Heart right ventricle (tissue), 16 donors: ENCODE measurements at places on chromosomes 12 and 14. TPM values are rescaled to one million over a fixed set of nuclear protein-coding genes. Genes with fewer than 3 reads are reported as not detected.

GRCh38 chr12:76186131-76186906 lies 101.8 kb upstream of the NAP1L1 start:
- H3K4me3 ChIP-seq = no peak overlapping the region
- no peak for DNase-seq
- no peaks in the 10 kb centered on the region for H3K4me1 ChIP-seq
- H3K36me3 ChIP-seq = no peaks in the 10 kb centered on the region
- no peaks in the 10 kb centered on the region for H3K27me3 ChIP-seq

The CLEC7A gene
- total RNA-seq = 5.3 TPM

DNA sequence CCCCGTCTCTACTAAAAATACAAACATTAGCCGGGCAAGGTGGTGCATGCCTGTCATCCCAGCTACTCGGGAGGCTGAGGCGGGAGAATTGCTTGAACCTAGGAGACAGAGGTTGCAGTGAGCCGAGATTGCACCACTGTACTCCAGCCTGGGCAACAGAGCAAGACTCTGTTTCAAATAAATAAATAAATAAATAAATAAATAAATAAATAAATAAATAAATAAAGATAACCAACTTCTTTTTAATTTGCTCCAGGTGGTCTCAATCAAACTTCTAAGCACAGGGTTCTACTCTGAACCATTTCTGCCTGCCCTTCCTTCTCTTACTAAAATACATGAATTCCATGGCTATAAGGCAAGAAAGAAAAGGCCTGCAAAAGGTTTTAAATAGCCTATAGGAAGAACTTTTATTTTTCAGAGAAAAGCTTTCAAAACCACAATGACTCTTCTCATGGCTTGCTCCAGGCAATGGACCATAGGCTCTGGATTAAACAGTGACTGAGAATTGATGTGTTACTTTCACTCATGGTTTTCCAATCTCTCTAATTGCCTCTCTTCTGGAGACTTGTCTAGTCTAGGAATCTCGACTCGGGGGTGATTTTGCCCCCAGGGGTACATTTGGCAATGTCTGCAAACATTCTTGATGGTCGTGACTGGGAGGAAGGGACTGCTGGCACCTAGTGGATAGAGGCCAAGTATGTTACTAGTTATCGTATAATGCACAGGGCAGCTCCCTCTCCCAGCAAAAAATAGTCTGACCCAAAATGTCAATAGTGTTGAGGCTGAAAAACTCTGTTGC lies 14.4 kb downstream of the IGF1 start:
- no peaks in the 10 kb centered on the region for H3K36me3 ChIP-seq
- H3K4me1 ChIP-seq = no peaks in the 10 kb centered on the region
- no peak for DNase-seq
- H3K27ac ChIP-seq = no peak overlapping the region
- H3K27me3 ChIP-seq = no peaks in the 10 kb centered on the region
- no peak overlapping the region for H3K4me3 ChIP-seq

GRCh38 chr12:54249489-54249888 lies 30.4 kb downstream of the CBX5 start:
- H3K27me3 ChIP-seq = no peaks in the 10 kb centered on the region
- no peak for DNase-seq
- peaks cover 17% of the 10 kb centered on the region for H3K4me1 ChIP-seq
- H3K27ac ChIP-seq = no peak overlapping the region

DNA sequence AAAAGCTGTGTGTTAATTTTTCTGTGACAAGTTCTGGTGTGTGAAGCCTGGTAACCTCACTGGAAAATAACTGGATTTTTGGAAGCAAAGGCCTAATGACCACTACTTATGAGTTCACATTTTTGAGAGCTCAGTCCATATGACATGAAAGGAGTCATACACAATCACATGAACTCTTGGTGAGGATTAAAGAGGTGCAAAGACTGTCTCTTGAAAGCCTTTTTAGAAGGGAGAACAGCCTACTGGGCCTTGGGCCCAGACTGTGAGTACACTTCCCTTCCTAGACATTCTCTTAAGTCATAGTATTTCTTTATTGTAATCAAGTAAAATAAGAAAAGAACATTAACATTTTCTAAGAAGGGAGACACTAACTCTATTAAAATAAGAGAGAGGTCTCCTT lies 176.1 kb downstream of the BCAT1 start:
- no peak overlapping the region for H3K27ac ChIP-seq
- no peaks in the 10 kb centered on the region for H3K27me3 ChIP-seq
- DNase-seq = no peak

DNA sequence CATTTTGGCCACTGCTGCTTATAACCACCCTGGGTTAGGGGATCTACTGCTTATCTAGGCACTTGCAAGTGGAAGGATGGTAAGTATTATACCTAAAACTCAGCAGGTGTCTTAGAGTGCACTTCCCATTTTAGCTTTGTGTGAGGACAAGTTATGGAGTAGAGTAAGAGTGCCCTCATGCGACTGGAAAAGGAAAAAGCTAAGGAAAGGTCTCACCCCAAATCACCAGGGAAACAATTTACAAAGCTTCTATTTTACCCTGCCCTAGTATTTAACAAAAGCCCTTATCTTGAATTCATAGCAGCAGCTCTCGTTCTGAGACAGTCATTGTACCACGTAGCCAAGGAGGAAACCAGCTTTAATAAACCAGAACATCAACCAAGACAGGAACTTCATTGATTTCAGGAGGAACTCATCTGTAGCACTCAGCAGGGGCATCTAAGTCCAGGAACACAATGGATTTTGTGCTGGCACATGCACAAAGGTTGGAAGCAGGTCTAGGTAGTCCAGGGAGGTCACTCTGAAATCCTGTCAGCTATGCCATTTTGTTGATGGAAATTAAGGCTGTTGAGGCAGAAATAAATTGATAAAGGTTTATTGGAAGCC lies 2.9 kb downstream of the RDH12 start:
- H3K27ac ChIP-seq = no peak overlapping the region
- no peaks in the 10 kb centered on the region for H3K4me1 ChIP-seq
- H3K36me3 ChIP-seq = no peaks in the 10 kb centered on the region
- no peaks in the 10 kb centered on the region for H3K27me3 ChIP-seq
- no peak for DNase-seq

DNA sequence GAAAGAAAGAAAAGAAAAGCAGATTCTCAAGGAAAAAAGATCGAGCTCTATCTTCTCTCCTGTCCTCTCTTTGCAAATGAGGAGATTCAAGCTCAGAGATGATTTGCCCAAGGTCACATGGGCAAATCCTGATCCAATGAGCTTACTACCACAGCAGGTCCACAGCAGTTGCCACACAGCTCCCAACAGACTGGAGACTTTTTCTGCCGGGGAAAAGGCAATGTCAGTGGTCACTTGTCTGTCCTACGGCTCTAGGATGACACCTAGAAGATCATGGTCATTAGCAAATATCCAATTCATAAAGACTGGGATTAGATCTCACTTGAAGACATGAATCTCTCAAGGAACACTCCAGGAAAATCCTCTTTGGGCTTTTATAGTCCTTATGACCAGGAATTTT lies 58.8 kb downstream of the TTC7B start:
- H3K27me3 ChIP-seq = no peaks in the 10 kb centered on the region
- H3K36me3 ChIP-seq = no peaks in the 10 kb centered on the region
- no peak overlapping the region for H3K4me3 ChIP-seq
- H3K27ac ChIP-seq = no peak overlapping the region
- peaks cover 23% of the 10 kb centered on the region for H3K4me1 ChIP-seq

GRCh38 chr12:53829130-53829819 lies 77.5 kb upstream of the CISTR start:
- no peak overlapping the region for H3K27ac ChIP-seq
- H3K27me3 ChIP-seq = no peaks in the 10 kb centered on the region
- H3K4me1 ChIP-seq = no peaks in the 10 kb centered on the region
- no peak for DNase-seq
- no peaks in the 10 kb centered on the region for H3K36me3 ChIP-seq

- no peak overlapping the region for H3K27ac ChIP-seq
- H3K27me3 ChIP-seq = no peaks in the 10 kb centered on the region
- H3K4me1 ChIP-seq = peaks cover 19% of the 10 kb centered on the region
These were observed 39.4 kb downstream of the USP15 start for GRCh38 chr12:62299617-62300016.

GRCh38 chr14:40218282-40218941 lies 786.2 kb upstream of the FBXO33 start:
- H3K4me1 ChIP-seq = no peaks in the 10 kb centered on the region
- no peak overlapping the region for H3K27ac ChIP-seq
- H3K27me3 ChIP-seq = no peaks in the 10 kb centered on the region
- no peaks in the 10 kb centered on the region for H3K36me3 ChIP-seq
- no peak for DNase-seq

DNA sequence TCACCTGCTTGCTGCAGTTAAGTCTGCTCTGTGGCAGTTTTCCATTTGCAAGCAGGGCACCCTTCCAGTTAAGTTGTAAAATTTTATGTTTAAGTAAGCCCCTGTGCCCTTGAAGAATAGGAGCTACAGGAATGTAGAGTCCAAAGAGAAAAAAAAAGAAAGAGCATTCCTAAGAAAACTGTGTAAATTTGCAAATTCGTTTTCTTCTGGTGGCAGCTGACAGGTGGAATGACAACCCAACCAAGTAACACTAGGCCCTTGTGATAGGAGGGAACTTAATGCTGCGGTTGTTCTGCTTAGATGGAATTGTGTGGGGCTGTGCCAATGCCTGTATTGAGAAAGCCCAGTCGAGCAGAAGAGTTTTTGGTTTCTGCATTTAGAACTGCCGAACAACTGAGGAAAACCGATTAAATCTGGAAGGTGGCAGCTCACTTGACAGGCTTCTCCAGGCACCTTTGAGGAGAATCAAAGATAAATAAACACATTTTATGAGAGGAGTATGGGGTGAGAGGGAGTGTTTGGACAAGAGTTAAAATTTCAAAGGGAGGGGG lies 280.0 kb downstream of the RAD51B start:
- H3K4me3 ChIP-seq = no peak overlapping the region
- no peak overlapping the region for H3K27ac ChIP-seq
- DNase-seq = no peak

DNA sequence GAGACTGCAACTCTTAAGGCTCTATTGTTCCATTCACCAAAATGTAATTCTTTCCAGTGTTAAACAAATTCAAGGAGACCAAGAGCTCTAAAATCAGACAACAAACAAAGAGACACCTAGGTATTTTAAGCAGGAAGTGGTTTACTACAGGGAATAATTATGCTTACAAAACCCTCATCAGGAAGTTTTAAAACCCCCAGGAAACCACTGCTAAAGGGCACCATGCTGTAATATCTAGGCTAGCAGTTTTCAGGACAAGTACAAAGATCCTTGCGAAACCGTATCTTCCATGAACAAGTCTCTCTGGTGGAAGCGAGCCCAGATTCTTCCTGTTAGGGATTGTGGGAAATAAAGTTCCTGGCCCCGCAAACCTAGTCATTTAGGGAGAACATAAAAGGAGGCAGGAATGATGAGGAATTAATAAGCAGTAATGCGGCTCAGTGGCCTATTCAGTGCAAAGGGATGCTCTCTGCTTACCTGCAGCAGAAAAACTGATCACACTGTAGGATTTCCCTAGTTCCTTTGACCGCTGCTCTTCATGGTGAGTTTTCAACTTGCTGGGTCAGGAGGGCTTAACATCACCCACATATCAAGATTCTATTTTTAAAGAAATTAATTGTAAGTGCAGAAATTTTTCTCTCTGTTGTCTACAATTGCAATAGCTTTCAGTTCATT lies 42.8 kb downstream of the ACSM4 start:
- H3K4me3 ChIP-seq = no peak overlapping the region
- DNase-seq = no peak
- H3K4me1 ChIP-seq = no peaks in the 10 kb centered on the region
- no peaks in the 10 kb centered on the region for H3K36me3 ChIP-seq

The VDR gene
- 0.08 TPM for total RNA-seq

DNA sequence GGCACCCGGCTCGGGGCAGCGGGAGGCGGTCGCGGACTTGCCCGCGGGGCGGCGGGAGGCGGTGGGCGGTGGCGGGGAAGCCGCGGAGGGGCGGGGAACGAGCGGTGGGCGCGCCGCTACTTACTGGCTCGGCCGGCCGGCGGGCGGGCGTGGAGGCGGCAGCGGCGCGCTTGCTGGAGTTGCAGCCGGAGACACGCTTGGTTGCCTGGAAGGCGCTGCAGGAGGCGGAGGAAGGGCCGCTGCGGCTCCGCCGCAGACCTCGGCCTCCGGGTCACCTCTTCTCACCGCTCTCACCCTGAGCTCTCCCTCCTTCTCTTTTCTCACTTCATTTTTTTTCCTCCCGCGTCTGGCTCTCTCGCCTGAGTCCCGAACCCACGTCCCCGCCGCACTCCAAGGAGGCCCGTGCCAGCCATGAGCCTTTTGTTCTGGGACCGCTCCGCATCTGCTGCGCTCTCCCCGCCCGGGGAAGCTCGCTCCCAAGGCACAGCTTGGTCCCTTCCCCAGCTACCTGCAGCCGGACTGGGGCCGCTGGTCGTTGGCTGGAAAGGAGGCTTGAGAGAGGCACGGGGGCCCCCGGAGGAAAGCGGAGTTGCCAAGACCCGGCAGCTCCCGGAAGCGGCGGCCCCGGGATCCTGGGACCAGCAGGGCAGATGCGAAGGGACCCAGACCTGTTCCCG lies 592 bp upstream of the KCNK10 start:
- H3K4me3 ChIP-seq = peak overlapping the region; percentile 44
- peaks cover 11% of the 10 kb centered on the region for H3K4me1 ChIP-seq
- no peaks in the 10 kb centered on the region for H3K36me3 ChIP-seq
- H3K27me3 ChIP-seq = peaks cover 6% of the 10 kb centered on the region

The PTPRO gene
- 2.0 TPM for total RNA-seq

DNA sequence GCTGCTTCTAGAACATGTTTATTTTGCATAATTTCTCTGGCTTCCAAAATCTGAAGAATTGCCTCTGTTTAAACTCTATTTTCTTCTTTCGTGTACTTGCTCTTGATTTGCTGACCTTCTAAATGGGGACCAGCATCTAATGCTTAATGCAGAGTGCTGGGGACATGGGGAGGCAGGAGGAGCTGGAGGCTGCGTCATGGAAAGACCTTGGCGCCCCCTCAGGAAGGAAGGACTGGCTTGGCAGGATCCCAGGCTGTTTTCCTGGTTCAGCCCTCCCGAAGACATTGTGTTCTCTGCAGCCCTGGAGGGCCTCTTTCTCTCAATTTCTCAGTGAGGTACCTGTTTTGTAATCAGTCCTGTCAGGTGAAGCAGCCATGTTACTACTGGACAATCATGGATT lies 5.5 kb downstream of the PRKCH start:
- H3K27me3 ChIP-seq = peaks cover 5% of the 10 kb centered on the region
- H3K4me1 ChIP-seq = no peaks in the 10 kb centered on the region
- H3K36me3 ChIP-seq = no peaks in the 10 kb centered on the region
- peak; percentile 90 for DNase-seq
- H3K4me3 ChIP-seq = peak overlapping the region; percentile 21

DNA sequence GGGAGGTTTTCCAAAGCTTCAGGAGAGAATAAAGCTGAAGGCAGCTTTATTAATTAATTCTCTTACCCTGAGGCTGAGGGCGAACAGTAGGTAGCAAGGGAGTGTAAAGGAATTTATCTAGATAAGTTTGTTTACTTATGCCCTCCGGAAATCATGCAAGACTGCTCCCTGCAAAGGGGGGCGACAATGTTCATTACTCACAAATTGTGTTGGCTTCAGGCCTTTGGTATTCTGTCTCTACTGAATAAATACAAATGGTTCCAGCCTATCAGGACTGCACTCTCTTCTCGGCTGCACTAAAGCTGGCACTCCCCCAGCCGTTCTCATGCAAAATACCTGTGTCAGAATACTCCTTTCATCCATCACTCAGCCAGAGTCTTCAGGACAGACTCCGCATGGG lies 120.8 kb downstream of the PPHLN1 start:
- peaks cover 14% of the 10 kb centered on the region for H3K36me3 ChIP-seq
- H3K27ac ChIP-seq = no peak overlapping the region
- H3K4me3 ChIP-seq = no peak overlapping the region
- peaks cover 5% of the 10 kb centered on the region for H3K4me1 ChIP-seq
